ENCODE measurements at places on chromosomes 1 and 21.

GRCh38 chr21:45388011-45388521 lies 16.9 kb upstream of the COL18A1 start:
- DNase-seq = no peak

GRCh38 chr1:17143760-17144159 lies 24.5 kb upstream of the PADI2 start:
- DNase-seq = no peak

GRCh38 chr1:235843461-235843961 lies 23.2 kb downstream of the LYST start:
- DNase-seq = no peak

DNA sequence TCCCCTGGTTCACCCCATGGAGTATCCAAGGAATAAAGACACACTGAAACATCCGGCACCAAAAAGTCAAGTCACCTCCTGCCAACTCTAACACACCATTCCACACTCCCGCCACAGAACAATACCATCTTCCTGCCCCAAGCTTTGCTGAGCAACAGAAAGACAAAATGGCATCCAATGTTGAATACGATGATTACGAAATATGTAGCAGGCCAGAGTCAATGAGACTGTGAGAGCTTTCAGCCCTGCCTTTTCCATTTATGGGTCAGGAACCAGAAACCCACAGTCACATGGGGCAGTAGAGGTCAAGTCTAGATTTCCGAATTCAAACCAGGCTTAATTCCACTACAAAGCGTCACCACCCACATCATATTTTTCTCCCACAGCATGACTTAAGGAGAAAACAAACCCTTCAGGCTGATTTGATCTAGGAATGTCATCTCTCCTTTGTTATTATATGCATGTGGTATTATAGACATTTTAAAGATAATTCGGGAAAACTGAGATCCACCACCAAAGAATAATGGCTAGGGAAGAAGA lies 249.8 kb downstream of the SETD4 start:
- no peak for DNase-seq

- no peak for DNase-seq
Measured at GRCh38 chr1:151832318-151832980, 847 bp upstream of the RORC start.

DNA sequence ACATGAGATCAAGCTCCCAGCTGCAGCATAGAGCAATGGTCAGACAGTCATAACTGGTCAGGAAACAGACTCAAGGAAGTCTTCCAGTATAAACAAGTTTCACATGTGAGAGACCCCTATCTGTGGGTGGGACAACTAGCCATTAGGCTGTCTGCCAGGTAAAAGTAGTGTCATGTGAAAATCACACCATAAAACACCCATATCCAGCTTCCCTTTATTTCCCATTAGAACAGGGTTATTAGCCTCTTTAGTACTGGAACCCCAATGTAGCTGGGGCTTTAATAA lies 426.7 kb downstream of the KCNT2 start:
- no peak for DNase-seq

DNA sequence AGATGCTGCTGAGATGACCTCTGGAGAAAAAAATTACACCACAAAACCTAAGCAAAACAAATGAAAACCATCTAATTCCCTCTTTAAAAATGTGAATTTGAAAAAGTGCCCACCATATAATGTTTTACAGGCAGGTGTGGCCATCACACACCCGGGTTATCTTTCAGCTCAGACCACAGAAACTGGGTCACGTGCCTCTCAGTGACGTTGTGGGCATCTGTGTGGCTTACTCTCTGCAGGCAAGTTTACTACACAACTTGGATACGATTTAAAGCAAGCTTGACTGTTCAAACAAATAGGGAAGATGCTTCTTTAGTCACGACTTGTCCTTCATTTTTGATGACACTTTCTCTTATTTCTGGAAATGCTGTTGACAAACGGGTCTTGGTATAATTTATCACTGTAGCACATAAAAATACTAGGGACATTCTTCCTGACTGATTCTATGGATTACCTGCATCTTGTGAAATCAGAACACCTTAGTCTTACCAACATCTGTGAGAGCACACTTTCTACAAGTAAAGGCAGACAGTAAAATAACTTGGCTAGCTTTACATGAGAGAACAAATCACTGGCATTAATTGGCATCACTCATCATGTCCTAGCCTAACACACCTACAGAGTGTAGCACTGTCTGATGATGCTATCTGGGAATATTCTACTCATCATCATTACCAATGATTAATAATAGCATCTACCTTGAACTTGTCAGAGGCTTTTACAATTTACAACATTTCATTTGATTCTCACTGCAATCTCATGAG lies 89.3 kb upstream of the EDEM3 start:
- DNase-seq = no peak
